ENCODE measurements at places on chromosomes 3 and 15.

DNA sequence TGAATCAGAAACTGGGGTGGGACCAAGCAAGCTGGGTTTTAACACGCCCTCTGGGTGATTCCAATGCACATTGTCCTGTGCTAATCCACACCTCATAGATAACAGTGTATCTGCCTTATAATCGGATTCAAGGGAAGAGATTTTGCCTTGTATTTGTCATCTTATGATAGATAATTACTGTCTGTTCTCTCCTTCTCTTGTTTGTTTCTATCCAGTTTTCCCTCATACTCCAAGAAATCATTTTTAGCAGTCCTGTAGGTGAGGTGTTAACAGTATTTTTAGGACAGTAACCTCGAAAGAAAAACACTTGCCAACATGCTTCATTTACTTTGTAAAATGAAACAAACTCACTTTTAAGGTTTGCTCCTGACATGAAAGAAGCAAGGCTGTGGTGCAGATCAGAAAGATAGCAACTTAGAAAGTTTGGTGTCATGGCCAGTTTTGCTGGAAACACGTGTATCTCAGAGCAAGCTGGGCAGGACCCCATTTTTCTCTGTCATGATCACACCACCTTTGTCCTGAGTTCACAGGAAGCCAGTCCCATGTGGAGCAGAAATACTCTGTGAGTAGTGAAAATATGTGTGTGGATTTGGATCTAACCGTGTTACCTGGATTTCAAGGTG lies 72.6 kb downstream of the TRAK1 start:
- no peak for DNase-seq

DNA sequence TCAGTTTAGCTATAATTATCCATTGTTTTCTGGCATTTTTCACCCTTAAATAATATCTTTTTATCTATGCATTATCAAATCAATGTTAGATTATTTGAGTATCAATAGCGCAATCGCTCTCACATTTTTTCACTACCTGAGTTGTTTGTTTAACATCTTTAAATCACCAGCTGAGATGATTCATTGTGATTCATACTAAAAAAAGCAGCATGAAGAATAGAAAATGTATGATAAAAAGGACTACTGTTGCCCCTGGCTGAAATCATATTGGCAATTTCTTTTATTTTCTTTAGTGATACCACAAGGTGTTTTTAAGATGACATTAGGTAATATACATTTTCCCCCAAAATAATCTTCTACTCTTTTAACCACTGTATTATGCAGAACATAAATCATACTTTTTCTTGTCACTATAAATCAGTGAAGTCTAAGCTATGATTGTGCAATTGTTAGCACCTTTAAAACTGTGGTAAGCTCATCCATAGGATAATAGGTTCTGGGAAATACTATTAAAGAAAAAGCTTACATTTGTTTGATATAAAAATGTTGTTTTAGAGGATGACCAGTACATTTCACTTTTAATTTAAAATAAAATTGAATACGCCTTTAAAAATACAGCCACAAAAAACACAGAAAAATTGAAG lies 889.1 kb downstream of the NAALADL2 start:
- no peak for DNase-seq

- DNase-seq, result no peak
These were observed 131.5 kb upstream of the SATB1 start for GRCh38 chr3:18556503-18557135.

DNA sequence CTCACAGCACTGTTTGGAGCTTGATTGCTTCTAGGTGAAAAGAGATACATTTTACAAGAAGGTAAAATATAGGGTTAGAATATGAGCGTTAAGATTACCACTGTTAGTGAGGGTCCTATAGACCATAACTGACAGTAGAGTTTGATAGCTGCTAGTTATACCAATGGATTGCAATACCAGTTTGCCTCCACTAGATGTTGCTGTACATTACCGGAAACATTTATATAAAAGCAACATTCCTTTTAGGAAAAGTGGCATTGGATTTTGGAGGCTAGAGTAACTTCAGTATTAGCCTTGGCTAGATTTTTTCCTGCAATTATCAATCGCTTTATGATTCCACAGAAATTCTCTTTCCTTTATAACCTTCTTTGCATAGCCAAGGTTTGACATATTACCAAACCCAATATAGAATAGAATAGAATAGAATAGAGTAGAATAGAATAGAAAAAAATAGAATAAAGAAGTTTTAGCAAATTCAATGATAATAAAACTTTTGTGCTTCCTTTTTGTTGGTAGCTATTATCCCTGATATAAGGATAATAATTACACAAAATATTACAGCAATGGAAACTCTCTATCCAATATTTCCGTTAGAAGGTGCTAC lies 1093.6 kb upstream of the ALCAM start:
- DNase-seq, result peak; percentile 15

Data from HAP-1 (cell line).